ENCODE measurements at places on chromosomes 16 and 17.
A peak's percentile ranks its signal among the peaks of the same experiment; 100 is the strongest.

- DNase-seq, result no peak
These were observed 246.5 kb downstream of the FOXL1 start for GRCh38 chr16:86824751-86825296.

GRCh38 chr17:79874329-79874981 lies 35.2 kb upstream of the CBX4 start:
- peak; percentile 28 for DNase-seq

DNA sequence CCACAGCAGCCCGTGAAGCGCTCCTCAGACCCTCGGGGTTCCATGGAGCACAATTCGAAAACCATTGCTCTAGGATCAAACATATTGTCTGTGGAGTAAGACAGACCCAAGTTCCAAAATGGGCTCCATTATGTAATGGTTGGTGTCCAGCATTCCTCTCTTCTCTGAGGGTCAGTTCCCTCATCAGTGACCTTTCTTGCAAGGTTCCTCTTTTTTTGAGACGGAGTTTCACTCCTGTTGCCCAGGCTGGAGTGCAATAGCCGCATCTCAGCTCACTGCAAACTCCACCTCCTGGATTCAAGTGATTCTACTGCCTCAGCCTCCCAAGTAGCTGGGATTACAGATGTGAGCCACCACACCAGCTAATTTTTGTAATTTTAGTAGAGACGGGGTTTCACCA lies 28.4 kb downstream of the PLXDC1 start:
- DNase-seq, result no peak

- DNase-seq, result no peak
These were observed 55.7 kb downstream of the PLD6 start for GRCh38 chr17:17150448-17150800.

GRCh38 chr17:251531-251930 lies 70.1 kb upstream of the DOC2B start:
- no peak for DNase-seq

DNA sequence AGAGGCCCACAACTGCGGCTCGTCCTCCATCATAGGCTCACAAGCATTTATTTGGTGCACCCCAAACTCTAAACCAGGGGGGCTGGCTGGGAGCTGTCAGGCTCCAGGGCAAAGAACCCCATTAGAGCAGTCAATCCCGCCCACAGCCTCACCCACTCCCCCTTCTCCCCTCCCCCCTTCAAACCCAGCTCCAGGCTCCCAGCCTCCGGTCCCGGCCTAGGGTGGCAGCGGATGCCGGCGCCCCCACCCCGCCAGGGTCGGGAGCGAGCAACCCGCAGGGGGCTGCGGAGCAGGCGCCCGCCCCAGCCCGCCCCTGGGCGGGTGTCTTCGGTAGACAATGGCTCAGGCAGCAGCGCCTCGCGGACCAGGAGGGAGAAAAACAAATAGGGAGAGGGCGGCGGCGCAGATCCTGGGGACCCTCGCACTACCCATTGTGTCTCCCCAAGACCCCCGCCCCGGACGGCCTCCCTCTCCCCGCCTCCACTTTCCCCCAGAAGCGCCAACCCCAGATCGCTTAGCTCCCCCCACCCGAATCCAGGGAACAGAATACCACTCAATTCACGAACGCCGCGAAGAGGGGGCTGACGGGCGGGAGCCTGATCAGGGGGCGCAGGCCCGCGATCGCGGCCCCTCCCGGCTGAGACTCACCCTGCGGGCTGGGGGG lies 572 bp downstream of the FAM171A2 start:
- no peak for DNase-seq

GRCh38 chr17:78957128-78957527 lies 22.6 kb downstream of the LGALS3BP start:
- DNase-seq, result no peak

DNA sequence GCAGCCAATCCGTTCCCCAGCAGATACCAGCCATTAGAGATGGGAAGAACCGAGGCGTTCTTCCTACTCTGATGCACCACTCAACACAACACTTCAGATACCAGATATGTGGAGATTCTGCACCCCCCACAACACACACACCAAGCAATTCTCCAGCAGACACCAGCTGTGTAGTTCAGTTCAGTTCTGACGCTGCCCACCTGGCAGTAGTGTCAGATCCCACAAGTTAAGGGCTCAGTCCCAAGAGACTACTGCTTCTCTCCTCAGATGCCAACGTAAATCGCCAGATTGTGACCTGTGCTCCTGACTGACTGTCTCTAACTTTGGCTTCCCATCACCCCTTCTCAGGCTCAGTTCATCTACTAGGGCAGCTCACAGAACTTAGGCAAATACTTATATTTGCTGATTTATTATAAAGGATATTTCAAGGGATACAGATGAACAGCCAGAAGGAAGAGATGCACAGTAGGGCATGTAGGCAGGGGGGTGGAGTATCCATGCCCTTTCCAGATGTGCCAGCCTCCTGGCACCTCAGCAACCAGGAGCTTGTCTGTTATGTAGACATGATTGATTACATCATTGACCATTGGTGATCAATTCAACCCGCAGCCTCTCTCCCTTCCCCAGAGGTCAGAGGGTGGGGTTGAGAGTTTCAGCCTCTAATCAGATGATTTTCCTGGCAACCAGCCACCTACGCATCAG lies 110.6 kb downstream of the PRKCA start:
- DNase-seq, result no peak

DNA sequence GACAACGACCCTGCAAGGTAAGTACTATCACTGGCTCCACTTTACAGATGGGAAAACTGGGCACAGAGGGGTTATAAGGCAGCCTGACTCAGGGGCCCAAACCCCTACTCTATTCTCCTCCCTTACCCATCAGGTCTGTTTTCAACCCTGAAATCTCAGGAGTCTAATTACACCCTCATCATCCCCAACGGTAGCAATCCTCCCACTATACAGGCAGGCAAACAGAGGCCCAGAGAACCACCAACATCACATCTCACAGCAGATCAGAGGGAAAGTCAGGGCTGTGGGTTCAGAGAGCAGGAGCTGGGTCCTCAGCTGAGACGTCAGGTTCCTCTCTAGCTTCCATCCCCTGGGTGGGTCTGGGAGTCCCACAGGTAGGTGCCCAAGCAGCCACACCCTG lies 16.5 kb downstream of the JUP start:
- no peak for DNase-seq

GRCh38 chr17:77086433-77087010 lies 54.2 kb upstream of the SEC14L1 start:
- DNase-seq, result peak; percentile 27

- DNase-seq, result peak; percentile 14
These were observed 44.7 kb upstream of the SOX9 start for GRCh38 chr17:72075995-72076677.

- DNase-seq, result no peak
These were observed 12.5 kb upstream of the RBBP6 start for GRCh38 chr16:24526701-24527495.

DNA sequence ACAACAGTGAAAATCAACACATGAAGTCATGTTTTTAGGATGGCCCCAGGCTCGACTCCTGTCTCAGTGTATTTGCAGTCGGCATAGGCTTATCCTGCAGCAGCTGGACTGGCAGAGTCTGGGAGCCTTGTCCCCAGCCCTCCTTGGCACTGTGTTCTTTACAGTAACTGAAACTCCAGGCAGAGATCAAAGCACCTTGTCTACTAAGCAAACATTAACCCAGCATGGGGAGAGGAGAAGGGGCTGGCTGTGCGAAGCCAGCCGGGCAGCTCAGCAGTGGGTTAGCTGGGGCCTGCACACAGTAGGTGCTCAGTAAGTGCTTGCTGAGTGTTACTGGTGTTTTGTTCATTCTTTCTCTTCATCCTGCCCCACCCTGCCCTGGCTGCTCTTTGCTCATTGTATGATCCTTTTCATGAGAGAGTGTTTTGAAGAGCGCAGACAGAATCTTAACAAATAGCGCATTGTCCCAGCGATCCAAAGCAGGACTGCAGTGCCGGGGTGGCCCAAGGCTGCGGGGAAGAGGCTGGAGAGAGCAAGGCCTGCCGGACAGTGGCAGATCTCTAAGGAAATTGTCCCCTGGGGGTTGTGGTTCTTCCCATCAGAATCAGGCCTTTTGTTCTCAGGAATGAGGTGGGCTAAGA lies 23.5 kb upstream of the ITGB4 start:
- no peak for DNase-seq

DNA sequence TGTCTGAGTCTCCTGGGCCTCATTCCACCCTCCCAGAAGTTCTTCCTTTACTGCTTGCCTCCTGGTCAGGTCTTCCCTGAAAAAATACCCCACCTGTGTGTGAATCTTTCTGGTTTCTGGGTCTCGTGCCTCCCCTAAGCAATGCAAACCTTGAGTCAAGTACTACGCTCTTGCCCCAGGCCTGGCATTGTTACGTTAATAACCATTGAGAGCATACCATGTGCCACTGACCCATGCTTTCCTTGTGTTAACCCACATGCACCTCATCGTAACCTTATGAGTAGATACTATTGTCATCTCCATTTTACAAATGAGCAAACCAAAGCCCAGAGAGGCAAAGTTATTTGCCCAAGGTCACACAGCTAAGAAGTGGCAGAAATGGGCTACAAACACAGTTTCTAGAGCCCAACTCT lies 25.4 kb upstream of the TOB1 start:
- no peak for DNase-seq

DNA sequence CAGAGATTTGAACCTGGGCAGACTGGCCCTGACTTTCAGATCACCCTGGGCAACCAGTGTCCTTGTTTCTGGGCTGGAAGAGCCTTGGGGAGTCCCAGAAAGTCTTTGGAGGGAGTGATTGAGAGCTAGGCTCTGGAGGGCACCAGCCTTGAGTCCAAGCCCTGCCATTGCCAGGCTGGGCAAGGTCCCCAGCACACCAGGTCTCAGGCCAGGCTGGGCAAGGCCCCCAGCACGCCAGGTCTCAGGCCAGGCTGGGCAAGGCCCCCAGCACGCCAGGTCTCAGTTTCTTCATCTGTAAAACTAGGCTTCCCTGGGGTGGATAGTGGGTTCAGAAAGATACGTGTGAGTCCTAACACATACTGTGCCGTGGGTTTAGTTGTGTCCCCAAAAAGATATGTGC lies 135.0 kb downstream of the IRF8 start:
- DNase-seq, result no peak

- no peak for DNase-seq
These were observed 37.0 kb upstream of the DHX8 start for GRCh38 chr17:43446773-43447172.

DNA sequence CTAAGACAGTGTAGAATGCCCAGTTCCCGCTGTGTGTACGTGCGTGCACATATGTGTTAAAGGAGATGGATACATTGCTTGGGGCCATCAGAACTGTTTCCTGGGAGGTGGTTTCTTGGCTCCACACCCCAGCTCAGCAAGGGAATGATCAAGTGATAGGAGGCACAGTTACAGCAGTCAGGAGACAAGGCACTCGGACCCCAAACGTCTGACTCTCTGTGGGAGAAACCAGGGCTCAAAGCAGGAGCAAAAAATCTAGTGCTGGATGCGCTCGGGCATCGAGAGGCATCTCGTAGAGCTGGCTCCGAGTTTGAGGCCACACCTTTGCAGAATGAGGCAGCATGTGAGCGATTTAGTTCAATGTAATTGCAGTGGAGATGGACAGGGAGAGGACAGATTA lies 71.9 kb downstream of the RBBP6 start:
- DNase-seq, result no peak

DNA sequence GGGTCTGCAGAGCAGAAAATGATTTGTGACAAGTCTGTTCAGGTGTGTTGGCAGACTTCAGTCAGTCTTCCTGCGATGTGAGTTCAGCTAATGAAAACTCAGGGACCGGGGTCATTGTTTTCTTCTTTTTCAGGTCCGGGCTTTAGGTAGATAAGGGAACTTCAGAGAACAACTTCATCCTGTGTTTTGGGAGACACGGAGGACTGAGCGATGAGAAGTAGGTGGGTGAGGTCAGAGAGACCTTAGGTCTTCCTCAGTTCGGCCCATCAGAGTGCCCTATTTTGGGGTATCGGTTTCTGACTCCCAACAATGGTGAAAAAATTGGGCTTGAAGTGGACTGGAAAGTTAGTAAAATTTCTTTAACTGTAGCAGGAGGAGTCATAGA lies 88.9 kb upstream of the ATF7IP2 start:
- no peak for DNase-seq

DNA sequence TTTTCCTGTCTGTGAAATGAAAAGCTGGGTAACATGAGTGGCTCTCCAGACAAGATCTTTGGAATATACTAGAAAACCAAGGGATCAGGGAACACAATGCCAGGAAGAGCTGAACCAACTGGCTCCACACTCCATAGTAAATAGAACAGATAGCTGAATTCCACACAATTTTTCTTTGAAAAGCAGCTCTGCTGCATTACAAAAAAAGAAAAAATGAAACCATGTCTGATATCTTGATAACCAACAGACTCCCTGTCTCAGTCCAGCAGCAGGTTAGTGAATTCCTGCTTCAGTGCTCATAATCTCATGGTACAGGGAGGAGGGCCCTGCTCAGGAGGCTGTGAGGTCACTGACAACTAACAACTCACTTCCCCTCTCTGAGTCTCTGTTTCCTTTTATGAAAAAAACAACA lies 97.1 kb downstream of the CDH11 start:
- DNase-seq, result no peak

GRCh38 chr17:37220607-37220953 lies 155.2 kb upstream of the C17orf78 start:
- peak; percentile 14 for DNase-seq

GRCh38 chr17:63546308-63547082 lies 3.8 kb upstream of the DCAF7 start:
- no peak for DNase-seq

GRCh38 chr16:76277460-76278030 lies 344 bp downstream of the CNTNAP4 start:
- DNase-seq, result no peak

- DNase-seq, result no peak
These were observed 15.7 kb downstream of the RHBDF2 start for GRCh38 chr17:76485569-76485968.

- no peak for DNase-seq
These were observed 166.9 kb downstream of the LGALS9B start for GRCh38 chr17:20300436-20300934.

GRCh38 chr17:43615330-43616028 lies 46.2 kb downstream of the MEOX1 start:
- DNase-seq, result no peak

GRCh38 chr17:28912281-28912937 lies 9.5 kb upstream of the DHRS13 start:
- DNase-seq, result no peak

GRCh38 chr16:52293204-52293603 lies 253.7 kb downstream of the TOX3 start:
- no peak for DNase-seq

DNA sequence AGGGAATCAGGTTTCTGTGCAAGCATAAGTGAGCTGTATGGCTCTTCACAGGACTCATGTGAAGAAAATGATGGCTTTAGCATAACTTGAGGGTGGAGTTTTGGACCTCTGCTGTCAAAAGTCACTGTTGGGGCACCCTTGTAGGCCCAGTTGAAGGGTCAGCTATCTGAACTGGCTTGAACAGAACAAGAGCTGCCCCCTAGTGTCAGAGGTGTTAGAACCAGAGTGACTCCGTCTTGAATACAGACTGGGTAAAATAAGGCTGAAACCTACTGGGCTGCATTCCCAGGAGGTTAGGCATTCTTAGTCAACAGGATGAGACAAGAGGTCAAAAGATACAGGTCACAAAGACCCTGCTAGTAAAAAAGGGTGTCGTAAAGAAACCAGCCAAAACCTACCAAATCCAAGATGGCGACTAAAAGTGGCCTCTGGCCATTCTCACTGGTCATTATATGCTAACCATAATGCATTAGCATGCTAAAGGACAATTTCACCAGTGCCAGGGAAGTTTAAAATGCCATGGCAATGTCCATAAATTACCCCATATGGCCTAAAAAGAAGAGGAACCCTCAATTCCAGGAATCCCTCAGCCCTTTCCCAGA lies 484.0 kb upstream of the ERCC4 start:
- DNase-seq, result no peak

All from NCI-H1694 treated with DMSO at 0.1 percent for 48 hours (cell line).